ENCODE measurements at places on chromosomes 4 and X.

- no peak for DNase-seq
Observed at GRCh38 chr4:77699731-77700210, 94.2 kb downstream of the CXCL13 start.

GRCh38 chr4:14184767-14185166 lies 557.2 kb upstream of the BOD1L1 start:
- no peak for DNase-seq

DNA sequence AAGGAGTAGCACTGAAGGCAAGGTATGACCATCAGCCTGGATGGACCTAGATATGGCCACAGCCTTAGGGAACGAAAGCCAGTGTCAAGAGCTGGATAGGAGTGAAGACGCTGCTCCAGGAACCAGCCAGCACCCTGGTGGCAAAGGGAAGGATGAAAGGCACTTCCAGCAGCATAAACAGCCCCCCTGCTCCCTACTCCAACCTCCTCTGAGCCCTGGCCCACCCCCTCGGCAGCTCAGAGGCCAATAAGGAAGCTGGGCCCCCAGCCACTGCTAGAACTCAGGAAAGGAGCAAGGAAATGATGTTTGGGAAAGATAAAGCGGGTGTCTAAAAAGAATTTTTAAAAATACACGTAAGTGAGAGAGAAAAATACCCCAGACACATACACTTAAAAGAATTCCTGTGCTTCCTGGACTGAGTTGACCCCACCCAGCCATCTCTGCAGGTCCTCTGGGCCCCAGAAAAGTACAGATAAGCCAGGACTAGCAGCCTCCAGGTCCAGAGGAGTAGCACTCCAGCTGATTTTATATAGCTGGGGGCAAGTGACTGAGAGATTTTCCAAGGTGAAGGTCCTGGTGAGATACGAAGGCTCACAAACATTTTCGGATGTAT lies 170.4 kb downstream of the SHROOM4 start:
- no peak for DNase-seq

DNA sequence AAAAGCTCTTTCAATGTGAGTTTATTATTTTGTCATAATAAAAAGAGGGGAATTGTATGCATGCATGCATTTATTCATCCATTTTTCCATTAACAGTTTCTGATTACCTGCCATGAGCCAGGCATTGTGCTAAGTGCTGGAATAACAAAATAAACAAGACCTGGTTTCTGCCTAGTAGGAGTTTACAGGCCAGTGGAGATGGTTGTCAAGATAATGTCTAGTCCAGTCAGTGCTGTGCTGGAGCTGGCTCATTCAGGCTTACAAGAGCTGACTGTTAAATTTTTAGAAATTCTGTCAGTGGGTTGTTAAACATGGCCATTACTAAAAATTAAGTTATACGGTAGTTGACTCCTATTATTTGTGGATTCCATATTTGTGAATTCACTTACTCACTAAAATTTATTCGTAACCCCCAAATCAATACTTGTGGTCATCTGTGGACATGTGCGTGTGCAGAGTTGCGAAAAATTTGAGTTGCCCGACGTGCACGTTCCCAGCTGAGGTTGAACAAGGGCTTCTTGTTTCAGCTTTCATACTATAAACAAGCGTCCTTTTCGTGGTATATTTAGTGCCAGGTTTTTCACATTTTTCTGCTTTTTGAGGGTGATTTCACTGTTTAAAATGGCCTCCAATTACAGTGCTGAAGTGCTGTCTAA lies 172.3 kb upstream of the RPS6KA3 start:
- DNase-seq: no peak

DNA sequence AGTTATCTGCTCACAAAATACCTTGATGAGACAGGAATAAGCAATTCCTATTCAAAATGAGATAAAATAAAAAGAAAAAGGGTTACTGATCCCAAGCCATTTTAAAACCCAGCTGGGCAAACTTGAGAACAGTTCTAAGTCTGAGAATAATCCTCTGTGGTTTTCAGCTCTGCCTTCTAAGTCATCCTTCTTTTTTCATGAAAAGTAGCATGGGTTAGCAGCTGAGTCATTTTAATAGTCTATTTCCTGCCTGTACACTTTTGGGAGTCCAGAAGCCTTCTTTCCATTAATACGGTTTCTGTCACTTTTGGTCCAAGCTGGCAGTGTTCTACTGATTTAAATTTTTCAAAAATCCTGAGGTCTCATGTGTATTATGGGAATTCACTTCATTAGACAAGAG lies 374.3 kb downstream of the IQCM start:
- DNase-seq: no peak

- no peak for DNase-seq
Observed at GRCh38 chr4:181849472-181849871, 393.7 kb upstream of the TENM3 start.

GRCh38 chrX:47749185-47749967 lies 87.3 kb upstream of the ZNF81 start:
- DNase-seq: no peak

DNA sequence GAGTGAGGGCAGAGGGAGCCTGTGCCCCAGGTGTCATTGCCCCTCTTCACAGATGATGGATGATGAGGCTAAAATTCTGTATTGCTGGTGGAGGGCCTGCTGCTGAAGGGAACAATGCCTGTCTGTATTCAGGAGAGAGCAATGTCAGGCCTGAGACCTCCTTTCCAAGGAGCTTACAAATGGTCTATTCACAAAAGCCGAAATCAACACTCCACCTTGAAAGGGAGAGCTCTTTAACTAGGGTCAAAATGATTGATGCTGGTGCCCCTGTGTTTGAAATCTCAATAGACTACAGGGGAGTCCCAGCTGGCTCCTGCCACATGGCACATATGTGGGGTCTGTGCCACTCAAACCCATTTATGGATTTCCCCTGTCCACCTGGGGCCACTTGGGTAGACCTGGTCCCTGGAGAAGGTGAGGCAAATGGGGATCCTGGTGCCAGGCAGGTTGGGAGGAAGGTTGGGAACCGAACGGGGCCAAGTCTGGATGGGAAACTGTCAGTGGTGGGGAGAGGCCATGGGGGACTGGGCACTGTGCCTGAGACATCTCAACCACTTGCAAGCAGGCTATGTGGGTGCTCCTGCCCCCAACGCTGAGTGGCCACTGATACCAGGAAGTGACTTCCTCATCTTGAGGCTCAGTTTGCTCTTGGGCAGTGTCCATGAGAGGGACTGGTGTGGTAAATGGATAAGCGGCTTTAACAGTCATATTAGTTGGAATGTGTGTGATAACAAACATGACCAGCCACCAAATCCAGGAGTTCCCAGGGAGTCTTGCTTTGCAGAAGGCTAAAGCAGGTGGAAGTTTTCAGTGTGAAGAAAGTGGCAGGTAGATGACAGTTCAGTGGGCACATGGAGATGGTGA lies 223.8 kb upstream of the PSAPL1 start:
- DNase-seq: no peak

DNA sequence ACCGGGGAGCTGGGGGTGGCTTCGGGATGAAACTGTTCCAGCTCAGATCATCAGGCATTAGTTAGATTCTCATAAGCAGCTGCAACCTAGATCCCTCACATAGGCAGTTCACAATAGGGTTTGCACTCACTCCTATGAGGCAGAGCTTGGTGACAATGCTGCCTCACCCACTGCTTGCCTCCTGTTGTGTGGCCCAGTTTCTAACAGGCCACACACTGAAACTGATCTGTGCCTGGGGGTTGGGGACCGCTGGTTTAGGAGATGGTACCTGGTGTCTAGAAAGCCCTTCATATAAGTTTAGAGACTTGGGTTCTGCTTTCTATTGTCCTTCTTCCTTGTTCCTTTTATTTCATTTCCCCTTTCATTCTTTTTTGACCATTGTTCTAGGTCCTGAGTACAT lies 234.2 kb downstream of the FRAS1 start:
- no peak for DNase-seq

DNA sequence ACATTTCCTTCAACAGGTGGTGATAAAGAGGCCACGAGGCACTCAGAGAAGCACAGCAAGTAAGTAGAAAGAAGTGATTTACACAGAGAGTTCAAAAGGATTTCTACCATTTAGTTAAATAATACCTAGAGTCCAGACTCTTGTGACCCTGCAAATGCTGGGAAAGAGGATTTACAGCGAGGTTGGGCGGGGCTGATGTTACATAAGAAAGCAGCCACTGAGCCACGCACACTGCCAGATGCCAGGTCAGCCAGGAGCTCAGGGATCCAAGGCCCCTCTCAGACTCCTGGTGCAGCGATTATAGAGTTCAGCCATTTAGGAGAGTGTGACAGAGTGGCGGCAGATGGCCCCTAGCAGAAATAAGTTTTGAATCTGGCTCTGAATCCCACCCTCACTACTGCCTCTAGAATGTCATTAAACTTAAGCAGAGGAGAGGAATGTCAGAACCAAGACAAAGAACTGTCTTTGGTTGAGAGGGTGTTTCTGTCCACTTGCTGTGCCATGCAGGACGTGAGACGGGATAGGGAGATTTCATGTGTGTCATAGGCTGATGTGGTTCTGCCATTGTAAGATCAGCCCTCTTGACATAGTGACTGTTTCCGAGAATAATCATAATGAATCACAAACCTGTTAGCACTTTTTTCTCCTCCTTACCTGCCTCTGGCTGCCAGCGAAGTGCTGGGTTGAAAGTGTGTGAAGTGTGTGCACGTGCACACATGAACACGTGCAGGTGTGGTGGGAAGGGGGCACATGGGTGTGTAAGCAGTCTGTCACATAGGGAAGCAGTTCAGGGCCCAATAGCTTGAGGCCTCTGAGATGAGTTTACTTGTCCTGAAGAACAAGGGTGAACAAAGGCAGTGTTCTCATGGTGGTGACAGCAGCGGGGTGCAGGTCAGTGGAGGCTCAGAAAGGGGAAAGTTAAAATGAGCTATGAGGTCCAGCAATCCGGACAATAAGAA lies 50.1 kb downstream of the MFAP3L start:
- DNase-seq: no peak

- DNase-seq: no peak
Observed at GRCh38 chrX:15911734-15912550, 57.3 kb upstream of the AP1S2 start.

DNA sequence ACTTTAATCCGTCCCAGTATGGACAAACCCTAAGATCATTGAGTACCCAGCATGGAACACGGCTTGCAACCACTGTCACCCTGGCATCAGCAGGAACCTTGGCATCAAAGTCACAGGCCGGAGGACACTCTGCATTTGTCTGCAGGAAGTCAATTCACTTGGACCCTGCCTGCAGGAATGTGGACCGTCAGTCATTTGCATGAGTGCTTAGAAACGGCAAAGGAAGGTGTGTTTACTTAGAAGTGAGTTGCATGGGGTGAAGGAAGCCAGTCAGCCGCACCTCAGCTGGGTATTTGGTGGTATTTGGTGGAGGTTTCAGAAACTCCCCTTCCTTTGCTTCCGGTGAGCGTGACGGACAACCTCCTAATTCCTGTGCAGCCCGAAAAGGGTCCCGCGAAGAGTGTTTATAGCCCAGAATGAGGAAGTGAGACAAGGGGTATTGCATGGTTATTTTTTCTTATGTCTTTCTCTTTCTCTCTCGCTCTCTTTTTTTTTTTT lies 15.5 kb downstream of the P2RY8 start:
- DNase-seq: peak; percentile 65

DNA sequence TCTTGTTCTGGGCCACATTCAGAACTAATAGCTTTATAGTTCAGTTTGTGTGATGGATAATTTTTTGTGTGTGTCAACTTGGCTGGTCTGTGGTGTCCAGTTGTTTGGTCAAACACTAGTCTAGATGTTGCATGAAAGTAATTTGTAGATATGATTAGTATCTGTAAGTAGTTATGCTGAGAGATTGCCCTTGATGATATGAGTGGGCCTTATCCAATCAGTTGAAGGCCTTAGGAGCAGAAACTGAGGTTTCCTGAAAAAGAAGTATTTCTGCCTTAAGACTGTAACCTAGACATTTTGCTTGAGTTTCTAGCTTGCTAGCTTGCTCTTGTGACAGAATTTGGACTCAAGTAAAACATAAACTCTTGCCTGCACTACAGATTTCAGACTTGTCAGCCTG lies 30.4 kb downstream of the STIM2 start:
- no peak for DNase-seq

DNA sequence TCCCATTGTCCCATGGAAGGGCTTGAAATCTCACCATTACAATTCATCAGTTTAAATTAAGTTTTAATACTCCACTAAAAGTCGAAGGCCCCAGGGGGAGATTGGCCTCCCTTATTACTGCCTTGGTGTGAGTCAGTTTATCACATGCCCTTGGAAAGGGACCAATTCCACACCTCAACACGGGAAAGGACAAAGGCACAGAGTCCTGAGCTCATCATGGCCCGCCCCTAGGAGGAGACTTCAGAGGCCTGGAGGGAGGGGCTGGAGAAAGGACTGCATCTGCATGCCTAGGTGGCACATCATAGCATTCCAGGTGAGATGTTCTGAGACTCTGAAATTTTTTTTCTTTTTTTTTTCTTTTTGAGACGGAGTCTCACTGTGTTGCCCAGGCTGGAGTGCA lies 2.8 kb upstream of the SEL1L3 start:
- DNase-seq: no peak

DNA sequence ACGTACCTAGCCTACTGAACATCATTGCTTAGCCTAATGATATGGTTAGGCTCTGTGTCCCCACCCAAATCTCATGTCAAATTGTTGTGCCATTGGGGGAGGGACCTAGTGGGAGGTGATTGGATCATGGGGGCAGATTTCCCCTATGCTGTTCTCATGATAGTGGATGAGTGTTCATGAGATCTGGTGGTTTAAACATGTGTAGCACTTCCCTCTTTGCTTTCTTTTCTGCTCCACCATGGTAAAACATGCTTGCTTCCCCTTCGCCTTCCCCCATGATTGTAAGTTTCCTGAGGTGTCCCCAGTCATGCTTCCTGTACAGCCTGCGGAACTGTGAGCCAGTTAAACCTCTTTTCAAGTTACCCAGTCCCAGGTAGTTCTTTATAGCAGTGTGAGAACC lies 102.6 kb downstream of the RAPGEF2 start:
- DNase-seq: no peak

- no peak for DNase-seq
Observed at GRCh38 chrX:70488856-70489255, 44.2 kb downstream of the DLG3 start.

DNA sequence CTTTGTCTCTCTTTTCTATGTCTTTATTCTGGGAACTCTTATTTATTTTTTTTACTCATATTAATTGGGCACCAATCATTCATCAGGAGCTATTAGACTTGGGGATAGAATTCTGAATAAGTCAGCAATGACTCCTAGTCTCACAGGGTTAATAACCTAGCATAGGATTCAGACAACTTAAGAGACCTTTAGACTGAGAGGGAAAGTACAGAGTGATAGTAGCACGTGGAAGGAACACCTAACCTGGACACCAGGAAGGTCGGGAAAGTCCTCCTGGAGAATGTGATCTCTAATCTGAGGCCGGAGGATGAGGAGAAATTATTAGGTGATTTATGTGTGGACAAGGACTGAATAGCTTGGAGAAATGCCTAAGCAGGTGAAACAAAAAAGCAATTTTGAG lies 3.9 kb upstream of the SYNPO2 start:
- no peak for DNase-seq

GRCh38 chrX:378443-378842 lies 8.3 kb downstream of the PPP2R3B start:
- no peak for DNase-seq

DNA sequence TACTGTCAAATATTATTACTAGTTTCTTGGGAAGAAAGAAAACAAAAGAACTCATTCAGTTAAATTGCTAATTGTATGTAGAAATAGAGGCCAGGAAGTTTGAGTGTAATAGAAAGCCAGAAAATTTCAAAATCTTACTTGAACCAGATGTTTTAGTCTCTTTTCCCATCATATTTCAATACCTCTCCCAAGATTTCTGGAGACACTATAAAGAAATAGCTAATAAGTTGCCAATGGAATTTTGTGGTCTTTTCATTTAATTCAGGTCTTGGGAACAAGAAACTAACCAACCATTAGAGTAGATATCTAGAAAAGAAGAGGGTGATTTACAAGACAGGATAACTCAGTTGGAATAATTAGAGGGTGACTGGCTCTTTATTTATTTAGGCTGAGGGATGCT lies 112.2 kb downstream of the AGTR2 start:
- DNase-seq: no peak
